Psoas muscle (tissue), 8 donors: ENCODE measurements at places on chromosomes 3 and 15. TPM values are rescaled to one million over a fixed set of nuclear protein-coding genes. Genes with fewer than 3 reads are reported as not detected.

- no peak for DNase-seq
Measured at GRCh38 chr3:37330466-37330865, 156.1 kb upstream of the LRRFIP2 start.

Gene CSNK1G1
- 8.1 TPM for total RNA-seq

Gene DHX36
- total RNA-seq = 117 TPM

Gene TMEM108
- total RNA-seq = 8.6 TPM

- DNase-seq = no peak
Measured at GRCh38 chr3:66703501-66703900, 202.7 kb upstream of the LRIG1 start.

DNA sequence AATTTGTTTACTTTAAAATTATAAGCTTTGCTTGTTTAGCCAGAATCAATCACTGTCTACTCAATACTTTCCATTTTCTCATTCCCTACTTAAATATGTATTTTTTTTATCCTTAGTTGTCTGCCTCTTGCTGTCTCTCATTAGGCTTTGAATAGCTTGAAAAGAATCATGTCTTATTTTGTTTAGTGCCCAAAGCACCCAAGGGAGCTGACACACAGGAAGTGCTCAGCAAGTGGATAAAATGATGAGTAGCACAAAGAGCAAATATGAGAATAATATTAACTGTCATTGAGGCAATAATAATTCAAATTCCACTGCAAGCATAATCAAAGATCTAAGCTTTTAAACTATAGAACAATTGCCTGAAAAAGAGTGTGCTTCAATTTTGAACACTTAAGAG is 19.0 kb upstream of the IL1RAP start:
- no peak for DNase-seq

Gene CIDEC
- 3.3 TPM for total RNA-seq

DNA sequence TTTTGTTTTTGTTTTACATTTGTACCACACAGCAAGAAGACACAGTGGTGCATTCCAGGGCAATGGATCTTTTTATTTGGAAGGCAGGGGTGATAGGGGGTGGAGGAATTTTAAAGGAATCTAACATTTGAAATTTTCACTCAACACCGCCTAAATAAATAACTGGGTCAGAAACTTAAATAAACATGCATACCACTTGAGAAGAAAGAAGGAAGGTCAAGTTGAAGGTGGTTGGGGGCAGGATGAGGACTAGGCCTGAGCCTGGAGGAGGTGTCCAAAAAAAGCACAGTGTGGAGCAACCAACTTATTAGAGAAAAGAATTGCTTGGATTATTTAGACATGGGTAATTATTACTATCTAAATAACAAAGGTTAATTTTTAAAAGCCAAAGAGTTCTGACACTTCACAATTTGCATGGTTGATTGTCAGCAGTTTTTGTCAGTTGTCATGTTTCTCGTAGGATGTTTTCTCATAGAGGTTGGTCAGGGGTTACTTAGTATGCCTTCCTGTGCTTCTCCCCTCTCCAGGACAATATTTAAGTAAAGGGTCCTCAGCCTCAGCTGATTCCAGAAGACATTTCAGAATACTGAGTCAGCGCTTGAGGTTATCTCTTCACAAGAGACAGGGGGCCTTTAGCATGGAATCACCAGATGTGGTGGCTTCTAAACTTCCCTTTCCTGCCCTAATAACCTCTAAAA is 173.7 kb upstream of the SLC2A2 start:
- no peak for DNase-seq

Gene PAQR9
- total RNA-seq = 2.6 TPM

DNA sequence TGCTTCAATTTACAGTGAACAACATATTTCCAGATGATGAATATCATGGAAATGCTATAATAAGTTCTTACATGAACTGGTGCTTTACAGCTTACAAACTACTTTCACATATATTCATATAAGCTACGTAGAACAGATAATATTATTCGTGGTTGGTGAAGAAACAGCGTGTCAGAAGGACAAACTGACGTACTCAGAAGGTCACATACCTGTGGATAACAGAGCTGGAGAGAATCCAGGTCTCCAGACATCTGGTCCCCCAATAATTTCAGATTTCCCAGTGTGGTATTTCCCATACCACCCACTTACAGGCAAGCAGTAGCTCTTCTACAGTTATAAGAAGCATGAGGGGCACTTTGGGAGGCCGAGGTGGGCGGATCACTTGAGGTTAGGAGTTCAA is 156.6 kb downstream of the PLD1 start:
- DNase-seq = no peak

DNA sequence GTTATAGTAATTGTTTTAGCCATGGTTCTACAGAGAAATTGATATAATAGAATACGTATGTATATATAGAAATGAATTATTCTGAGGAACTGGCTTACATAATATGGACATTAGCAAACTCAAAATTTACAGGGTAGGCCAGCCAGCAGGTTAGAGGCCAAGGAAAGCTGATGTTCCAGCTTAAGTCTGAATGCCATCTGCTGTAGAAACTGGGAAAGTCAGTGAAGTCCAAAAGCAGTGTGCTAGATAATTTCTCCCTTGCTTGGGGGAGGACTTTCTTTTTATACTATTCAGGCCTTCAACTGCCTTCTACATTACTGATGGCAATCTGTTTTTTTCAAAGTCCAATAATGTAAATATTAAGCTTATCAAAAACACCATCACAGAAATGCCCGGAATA is 1174.7 kb downstream of the ZPLD1 start:
- no peak for DNase-seq

Gene TRH
- total RNA-seq = not detected

Gene CYP1A2
- not detected for total RNA-seq

GRCh38 chr3:148932972-148933371 is 58.4 kb upstream of the GYG1 start:
- DNase-seq = no peak

DNA sequence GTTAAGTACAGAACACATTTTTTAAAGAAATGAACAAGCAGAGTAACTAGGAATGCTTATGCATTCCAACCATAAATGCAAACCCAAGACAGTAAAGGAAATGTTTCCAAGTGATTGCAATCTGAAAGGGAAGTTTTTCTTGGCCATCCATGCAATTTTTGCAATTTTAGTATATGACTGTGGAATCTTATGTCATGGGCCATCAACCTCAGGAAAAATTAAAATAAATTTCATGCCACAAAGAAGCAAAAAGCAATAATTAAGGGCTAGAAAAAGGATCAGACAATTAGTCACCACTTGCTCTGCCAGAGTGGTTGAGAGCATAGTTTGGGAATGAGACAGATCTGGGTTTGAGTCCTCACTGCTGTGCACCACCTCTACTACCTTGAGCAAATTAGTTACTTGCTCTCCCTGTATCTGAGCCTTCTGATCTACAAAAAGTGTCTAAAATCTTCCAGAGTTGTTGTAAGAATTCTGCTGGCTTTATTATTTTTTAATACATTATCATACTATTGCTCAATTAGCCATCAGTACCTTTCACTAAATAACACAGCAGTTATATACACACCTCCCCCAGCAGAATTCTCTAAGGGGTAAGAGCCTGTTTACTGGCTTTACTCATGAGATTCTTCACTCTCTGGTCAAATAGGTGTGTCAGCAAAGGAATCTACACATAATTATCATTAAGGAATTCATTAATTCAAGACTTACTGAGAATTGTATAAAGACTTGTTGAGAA is 49.7 kb upstream of the FBN1 start:
- no peak for DNase-seq

Gene PARP15
- 0.90 TPM for total RNA-seq

DNA sequence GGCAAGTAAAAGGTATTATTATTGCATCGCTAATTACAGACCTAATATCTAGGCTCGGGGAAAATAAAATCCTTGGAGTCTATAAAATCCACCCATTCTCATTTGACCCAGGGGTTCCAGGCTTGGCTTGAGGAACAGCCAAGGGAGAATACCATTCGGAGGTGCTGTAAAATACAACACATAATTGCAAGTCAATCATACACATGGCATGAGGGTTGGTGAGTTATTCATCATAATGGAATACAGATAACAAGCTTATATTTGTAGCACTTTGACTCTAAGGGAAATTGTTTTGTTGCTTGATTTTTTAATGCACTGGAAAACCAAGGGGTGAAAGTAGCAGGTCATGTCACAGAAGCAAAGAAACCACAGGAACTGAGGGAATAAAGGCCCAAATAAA is 16.8 kb upstream of the DIS3L start:
- no peak for DNase-seq

DNA sequence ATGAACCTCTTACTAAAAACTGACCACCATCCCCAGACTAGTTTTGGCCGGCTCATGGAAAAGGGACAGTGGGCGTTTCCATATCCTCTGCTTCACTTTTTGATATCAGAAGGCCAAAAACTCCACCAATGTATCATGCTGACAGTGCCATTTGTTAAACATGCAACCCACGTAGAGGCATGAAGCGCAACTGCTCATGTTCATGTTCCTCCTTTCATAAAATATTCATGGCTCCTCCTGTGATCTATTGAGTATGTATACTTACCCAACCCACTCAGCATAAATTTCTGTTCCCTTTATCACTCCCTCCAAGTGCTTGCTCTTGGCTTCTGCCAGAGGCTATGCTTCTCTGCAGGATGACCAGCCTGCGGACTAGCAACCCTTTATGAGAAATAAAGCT is 58.7 kb upstream of the TGFBR2 start:
- DNase-seq = no peak

DNA sequence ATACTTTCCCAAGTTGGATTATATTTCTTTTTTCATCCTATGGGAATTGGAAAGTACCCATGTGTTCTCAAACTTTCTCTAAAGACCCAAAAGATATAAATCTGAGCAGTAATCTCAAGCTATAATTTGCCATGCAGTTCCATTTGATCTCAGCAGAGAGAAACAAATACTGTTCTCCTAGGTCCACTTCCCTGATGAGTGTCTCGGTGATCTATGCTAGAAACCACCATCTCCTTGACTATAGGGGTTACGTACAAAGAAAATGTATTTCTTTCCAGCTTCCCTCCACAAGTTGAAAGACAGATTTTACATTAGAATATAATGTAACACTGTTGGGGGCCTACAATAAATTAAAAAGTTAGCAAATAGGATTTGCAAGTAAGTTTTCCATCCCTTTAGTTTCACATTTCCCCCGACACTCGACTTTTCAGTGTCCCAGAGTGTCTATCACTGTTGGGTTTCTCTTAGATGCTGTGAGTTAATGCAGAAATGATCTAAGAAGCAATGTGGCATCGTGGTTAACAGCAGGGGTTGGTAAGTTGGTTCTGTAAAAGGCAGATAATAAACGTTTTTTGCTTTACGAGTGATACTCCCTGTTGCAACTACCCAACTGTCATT is 465.1 kb upstream of the CFAP20DC start:
- no peak for DNase-seq

Gene FANCD2OS
- not detected for total RNA-seq

DNA sequence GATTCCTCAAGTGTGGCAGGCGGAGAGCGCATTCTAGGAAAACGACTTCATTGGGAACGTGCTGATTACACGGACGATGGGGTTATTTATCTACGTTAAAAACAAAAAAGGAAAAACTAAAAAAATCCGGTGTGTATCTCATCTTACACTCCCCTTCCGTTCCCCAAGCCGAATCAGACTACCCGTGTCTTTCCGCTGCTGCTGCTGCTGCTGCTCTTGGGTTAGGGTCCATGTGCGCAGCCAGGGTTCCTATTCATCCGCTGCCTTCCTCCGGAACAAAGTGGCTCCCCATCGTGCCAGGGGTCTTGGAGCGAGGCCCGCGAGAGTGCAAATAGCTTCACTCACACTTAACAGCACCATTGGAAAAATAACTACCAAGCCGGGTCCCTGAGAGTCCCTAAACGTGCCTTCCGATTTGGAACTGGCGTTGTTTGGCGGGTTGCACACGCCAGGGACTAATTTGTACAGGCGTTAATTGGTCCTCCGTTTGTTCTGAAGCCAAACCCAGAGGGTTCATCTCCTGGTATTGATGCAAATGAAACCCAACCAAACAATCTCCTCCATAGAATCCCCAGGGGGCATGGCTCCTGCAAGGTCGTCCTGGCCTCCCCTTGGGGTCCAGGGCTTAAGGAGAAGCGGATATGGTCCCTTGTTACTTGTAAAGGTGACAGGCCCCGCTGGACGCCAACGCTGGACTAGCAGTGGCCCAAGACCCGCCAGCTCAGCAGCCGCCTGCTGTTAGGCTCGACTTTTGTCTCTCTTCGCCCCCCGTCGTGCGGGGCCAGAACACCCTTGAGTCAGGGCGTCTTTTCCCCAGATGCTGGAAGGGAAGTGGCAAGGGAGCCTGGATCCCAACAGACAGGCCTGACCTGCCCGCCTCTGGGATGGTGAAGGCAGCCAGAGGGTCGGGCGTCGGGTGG is 11.0 kb upstream of the ONECUT1 start:
- no peak for DNase-seq

Gene MORC1
- total RNA-seq = not detected

- no peak for DNase-seq
Measured at GRCh38 chr3:113658107-113658506, 38.3 kb downstream of the USF3 start.

Gene ECE2
- total RNA-seq = not detected

Gene MUC13
- total RNA-seq = not detected

Gene PPARG
- total RNA-seq = 4.3 TPM

DNA sequence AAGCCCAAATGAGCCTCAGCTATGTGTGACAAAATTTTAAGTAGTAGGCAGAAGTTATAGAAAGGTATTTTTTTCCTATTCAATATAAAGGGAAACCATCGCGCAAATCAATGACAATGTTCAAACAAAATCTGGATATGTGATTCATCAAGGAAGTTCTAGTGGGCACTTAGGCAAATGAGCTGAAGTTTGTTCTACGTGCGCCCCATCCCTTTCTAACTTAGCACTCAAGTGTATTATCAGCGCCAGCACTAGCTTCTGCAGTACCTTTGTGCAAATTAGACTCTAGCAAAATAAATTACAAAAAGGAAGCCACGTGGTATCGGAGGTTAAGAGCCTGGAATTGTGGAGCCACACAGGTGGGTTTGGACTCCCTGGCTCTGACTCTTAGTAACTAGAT is 91.1 kb downstream of the TBL1XR1 start:
- no peak for DNase-seq

DNA sequence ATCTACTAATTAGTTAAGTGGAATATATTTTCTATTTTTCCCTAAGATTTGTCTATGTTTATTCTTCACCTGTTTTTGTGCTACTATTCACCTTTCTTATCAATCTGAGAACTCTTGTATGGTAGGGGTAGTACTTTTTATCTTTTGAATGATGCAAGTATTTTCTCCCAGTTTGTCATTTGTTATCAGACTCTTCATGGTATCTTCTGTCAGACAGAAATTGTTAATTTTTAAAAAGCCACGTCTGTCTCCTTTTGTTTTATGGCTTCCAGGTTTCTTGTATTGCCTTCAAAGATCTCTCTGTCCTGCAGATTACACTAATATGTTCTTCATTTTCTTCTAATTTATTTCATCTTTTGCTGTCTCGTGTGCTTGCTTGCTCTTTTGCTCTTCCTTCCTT is 184.3 kb downstream of the PCCB start:
- no peak for DNase-seq

Gene MME
- total RNA-seq = 44.1 TPM

DNA sequence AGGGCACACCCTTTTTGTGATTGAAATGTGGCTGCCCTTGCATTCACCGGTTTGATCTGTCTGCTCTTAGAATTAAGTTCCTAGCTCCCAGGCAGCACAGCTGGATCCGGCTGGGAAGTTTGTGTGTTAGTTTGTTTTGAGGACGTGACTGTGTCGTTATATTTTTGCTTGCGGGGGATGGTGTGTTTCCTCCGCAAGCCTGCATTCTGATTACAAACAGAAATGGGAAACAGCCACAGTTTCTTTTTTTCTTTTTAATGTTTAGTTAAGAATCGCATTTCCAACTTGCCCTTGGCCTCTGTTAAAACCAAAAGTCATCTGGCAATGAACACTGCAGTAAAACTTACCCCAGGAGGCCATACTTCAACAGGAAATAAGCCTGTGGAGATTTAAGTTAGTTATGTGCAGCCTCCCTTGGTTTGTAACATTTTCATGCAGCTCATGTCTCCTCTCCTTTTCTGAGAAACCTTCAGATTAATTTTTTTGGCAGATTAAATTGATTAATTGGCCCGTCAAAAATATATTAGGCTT is 888 bp downstream of the TMOD3 start:
- no peak for DNase-seq
